ENCODE measurements at places on chromosomes 3 and 15. TPM values are rescaled to one million over a fixed set of nuclear protein-coding genes. Genes with fewer than 3 reads are reported as not detected.

The NEK10 gene
- total RNA-seq, result 3.4 TPM

The A4GNT gene
- total RNA-seq, result not detected

The LRRIQ4 gene
- not detected for total RNA-seq

The DGKG gene
- total RNA-seq, result 4.4 TPM

The FAM98B gene
- 8.2 TPM for total RNA-seq

The KIF23 gene
- 9.2 TPM for total RNA-seq

The TM4SF1 gene
- 810 TPM for total RNA-seq

The CTXN2 gene
- not detected for total RNA-seq

The TTLL13 gene
- total RNA-seq, result not detected

The C3orf20 gene
- total RNA-seq, result not detected

The RASGRF1 gene
- total RNA-seq, result under 0.01 TPM

GRCh38 chr15:90344662-90345061, 7.4 kb upstream of the ZNF774 start:
- DNase-seq, result no peak

- DNase-seq, result no peak
Observed at GRCh38 chr15:54659646-54660045, 537.1 kb downstream of the RSL24D1 start.

DNA sequence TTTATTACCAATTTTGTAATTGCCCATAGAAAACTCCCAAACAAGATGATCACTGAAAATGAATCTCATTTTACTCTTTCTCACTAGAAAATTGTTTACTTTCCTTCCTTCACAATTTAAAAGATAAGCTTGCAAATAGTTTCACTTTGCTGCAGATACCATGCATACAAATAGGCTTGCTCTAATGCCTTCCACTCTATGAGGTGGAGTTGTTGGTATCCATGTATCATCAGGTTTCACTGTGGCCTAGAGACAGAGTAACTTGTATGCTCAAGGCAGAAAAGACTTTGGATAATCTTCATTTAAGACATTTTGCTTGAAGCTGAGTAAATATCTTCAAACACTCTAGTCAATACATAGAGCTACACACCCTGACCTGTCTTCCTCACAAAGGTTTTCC, 60.8 kb downstream of the RYK start:
- DNase-seq, result no peak

DNA sequence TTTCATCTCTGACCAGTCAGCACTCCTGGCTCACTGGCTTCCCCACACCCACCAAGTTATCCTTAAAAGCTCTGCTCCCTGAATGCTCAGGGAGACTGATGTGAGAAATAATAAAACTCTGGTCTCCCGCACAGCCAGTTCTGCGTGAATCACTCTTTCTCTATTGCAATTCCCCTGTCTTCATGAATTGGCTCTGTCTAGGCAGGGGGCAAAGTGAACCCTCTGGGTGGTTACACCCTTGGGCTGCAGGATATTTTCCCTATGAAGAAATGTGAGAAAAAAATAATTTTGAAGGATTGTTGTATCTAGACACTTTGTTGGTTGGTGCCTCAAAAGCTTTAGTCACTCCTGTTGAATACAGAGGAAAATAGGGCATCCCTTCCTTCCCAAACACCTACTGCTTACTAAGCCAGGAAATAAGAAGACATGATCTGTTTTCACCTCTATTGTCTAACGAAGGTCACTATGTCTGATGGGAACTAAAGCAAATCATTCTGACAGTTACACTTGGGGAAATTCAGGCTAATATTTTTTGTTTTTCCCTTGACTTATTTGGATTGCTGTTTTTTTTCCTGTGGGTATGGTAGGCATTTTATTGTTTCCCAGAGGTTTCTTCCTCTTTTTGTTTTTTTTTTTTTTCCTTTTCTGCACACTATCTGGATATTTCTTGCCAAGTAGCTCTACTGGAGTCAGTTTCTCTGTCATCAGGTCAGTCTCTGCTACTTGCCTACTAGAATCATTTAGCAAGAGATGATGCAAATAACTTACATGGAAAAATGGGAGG, 15.3 kb upstream of the TNFSF10 start:
- DNase-seq, result no peak

- DNase-seq, result no peak
Observed at GRCh38 chr3:13135811-13136321, 62.6 kb upstream of the IQSEC1 start.

- no peak for DNase-seq
Observed at GRCh38 chr3:178586076-178586475, 49.8 kb downstream of the KCNMB2 start.

DNA sequence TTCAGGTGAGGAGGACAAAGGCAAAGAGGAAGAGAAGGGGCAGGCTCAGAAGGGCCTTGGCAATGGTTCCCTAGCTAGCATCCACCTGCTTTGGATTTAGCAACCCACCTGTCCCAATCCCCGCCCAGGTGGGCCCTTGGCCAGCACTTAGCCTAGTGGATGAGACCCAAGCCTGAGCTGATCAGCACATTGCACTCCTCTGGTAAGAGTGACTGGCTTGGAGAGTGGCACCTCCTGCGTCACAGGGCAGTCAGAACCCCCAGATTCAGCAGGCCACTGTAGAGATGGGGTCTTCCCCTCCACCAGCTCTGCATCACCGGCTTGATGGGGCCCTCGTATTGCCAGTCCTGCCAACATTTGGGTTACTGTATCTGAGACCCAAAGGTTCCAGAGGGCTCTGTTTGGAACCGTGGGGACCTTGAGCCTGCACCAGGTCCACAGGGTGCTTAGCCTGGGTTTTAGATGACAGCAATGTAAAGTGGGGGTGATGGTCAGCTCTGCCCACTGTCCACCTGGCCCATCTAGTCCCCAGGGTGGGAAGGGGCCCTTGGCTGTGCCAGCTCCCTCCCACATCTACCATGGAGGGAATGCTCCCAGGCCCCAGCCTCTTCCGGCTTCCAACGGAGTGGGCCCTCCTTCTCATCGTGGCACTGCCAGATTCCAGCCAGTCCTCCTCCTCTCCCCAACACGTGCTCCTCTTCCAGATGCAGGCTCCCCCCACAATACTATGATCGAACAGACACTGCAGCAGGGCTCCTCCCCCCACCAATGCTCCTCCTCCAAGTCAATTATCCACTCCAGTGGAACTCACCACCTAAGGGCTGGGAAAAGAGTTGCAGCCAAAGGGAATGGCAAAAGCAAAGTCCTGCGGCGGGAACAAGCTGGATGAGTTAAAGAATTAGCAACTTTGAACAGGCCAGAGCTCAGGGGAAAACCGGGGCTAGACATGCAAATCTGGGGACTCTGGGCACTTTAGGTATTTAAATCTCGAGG, 45.7 kb downstream of the LHFPL4 start:
- no peak for DNase-seq

GRCh38 chr3:177789500-177789899, 592.2 kb upstream of the TBL1XR1 start:
- DNase-seq, result no peak

GRCh38 chr3:135871311-135871710, 94.2 kb upstream of the PPP2R3A start:
- DNase-seq, result no peak

DNA sequence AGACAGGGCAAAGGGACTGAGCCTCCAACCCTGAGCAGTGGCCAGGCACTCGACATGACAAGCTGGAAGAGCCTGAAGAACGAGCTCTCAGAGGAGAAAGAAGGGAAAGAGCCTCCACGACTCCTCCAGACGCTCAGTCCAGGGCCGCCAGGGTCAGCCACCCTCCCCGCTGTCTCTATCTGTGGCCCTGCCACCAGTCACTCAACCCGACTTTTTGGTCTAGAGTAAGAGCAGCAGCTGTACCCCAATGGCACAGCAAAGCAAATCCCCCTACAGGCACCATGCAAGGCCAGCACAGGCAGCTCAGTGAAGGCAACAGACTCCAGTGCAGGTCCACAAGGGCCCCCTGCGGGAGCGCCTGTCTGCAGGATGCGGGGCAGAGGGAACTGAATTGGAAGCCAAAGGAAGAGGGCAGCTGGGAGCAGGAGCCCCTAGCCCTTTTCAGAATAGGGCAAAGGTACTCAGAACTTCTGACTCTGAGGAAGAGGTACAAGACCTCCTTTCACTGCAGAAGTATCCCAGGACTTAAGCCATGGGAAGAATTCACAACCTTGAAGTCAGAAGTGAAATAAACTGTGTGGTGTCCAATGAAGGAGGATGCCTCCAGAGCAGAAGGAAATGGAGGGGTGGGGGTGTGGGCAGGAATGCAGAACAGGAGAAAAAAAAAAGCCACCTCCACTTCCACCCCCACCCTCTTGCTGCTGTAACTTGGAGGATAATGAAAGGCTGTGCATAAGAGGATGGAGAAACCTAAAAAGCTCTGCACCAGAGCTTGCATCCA, 8.5 kb upstream of the GRAMD2A start:
- no peak for DNase-seq

GRCh38 chr3:185059766-185060165, 93.1 kb downstream of the C3orf70 start:
- no peak for DNase-seq

DNA sequence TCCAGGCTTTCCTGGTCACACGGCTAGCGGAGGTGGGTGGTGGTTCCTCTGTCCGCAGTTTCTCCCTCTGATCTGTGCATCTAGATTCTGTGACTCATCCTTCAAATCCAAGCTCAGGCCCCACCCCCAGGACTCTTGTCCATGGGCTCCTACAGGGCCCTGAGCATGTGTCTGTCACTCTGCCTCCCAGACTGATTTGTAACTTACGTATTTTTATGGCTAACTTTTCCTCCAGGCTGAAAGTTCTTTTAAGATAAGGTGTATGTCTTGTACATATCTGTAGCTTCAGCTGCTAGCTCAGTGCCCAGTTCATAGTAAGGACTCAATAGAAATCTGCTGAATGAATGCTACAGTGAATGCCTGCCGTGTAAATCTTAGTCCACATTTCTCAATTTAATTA, 8.0 kb downstream of the ESYT3 start:
- no peak for DNase-seq

GRCh38 chr15:64044300-64045100, 1.8 kb downstream of the DAPK2 start:
- no peak for DNase-seq

GRCh38 chr3:155598671-155599070, 146.2 kb downstream of the PLCH1 start:
- no peak for DNase-seq

DNA sequence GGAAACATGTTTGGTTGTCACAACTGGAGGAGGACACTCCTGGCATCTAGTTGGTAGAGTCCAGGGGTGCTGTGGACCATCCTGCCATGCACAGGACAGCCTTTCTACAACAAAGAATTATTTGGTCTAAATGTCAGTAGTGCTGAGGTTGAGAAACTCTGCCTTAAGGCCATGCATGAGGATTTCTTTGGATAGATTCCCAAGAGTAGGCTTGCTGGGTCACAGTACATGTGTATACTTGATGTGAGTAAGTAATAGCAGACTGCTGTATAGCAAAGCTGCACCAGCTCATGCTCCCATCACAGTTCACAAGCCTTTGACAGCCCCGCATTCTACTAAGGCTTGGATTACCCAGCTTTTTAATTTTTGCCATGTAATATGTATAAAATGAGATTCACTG, 151.3 kb downstream of the MFSD1 start:
- DNase-seq, result no peak

DNA sequence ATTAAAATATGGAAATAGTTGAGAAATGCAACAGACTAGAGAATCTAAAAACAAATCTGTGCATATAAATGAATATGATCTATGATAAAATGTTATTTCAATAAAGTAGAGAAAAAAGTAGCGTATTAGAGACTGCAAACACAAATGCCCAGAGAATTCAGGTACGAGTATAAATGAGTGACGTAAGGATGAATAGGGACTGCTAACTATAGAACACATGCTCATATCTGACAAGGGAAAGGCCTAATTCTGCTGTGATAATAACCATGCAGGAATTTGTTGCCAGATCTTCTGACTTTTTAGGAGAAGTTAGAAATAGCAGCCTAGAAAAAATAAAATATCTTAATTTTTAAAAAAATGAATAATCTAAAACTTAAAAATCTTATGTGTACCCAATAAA, 73.1 kb downstream of the ESYT3 start:
- no peak for DNase-seq

- peak; percentile 85 for DNase-seq
Observed at GRCh38 chr3:66428733-66429132, 72.1 kb downstream of the LRIG1 start.

DNA sequence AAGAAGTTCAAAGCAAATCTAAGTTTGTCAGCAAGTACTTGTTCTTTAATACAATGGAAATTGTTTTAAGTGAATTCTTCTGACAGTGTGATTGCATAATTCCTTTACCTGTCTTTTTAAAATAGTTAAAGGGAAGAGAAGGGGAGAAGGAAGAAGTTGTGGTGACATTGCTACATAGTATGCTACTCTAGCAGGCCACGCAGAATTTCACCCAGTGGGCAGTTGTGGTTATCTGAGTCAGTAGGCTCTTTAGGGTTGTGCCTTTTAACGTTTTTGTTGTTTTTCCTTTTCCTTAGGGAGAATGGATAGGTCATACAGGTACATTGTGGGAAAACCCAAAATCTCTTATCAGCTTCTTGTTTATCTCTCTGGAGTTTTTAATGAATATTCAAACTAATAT, 40.4 kb downstream of the KIF15 start:
- DNase-seq, result no peak

DNA sequence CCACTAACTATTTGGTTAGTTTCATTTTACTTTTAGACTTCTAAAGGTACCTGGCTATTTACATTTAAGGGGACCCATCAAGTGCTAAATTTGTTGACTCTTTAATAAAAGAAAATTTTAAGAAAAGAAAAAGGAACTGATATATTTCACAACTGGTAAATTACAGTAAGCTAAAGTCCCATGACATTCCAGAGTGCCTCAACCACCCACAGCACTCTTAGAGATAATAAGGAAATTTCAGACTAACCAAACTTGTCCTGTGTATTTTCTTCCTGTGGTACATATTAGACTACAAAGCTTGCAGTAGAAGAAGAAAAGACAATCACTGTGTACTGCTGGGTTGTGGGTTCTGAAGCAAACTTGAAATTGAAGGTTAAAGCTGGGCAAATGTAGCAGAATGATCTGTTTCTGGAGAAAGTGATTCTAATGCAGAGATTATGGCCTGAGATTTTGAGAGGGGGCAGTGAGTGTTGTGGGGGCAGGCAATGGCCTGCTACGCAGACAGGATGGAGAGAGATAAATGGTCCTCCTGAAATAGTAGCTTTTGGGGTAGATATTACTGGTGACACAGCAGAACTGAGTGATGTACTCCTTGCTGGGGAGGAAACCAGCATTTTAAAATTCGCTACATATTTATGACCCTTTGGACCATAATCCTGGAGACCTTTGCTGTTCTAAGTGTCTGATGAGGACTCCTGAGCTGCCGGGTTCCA, 24.5 kb upstream of the MFSD1 start:
- DNase-seq, result no peak

DNA sequence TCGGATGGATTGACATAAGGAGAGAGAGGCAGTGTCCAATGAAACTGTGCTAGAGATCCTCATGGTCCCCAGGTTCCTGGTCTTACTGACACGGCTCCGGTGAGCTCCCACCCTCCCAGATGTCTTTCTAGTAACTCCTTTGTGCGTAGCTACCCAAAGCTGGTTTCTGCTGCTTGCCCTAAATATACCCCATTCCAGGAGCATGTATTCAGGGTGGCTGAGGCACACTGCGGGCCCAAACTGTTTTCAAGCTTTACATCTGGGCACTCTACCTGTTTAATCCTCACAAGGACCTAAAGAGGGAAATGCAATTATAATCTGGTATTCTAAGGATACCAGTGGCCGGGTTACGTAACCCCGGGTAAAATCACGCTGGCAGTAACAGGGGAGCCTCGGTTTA, 161.2 kb upstream of the NSMCE3 start:
- DNase-seq, result no peak

Data from glomerular endothelial cell (primary cell).